LNCaP clone FGC (cell line): ENCODE measurements at places on chromosomes 4 and X.
A peak's percentile ranks its signal among the peaks of the same experiment; 100 is the strongest.

GRCh38 chr4:67087897-67088296 is 457.4 kb downstream of the CENPC start:
- DNase-seq = no peak

- no peak for DNase-seq
Measured at GRCh38 chr4:98746530-98746929, 88.1 kb upstream of the TSPAN5 start.

GRCh38 chrX:16892504-16893362 is 22.6 kb upstream of the RBBP7 start:
- DNase-seq = peak; percentile 53

- peak; percentile 1 for DNase-seq
Measured at GRCh38 chrX:4547213-4547836, 833.9 kb upstream of the PRKX start.

DNA sequence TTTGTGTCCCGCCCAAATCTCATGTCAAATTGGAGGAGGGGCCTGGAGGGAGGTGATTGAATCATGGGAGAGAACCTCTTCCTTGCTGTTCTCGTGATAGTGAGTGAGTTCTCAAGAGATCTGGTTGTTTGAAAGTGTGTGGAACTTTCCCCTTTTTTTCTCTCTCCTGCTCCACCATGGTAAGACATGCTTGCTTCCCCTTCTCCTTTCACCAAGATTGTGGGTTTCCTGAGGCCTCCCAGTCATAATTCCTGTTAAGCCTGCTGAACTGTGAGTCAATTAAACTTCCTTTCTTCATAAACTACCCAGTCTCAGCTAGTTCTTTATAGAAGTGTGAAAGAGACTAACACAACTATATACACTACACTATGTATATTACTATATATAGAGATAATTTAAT is 697.8 kb upstream of the HS3ST1 start:
- DNase-seq = no peak

DNA sequence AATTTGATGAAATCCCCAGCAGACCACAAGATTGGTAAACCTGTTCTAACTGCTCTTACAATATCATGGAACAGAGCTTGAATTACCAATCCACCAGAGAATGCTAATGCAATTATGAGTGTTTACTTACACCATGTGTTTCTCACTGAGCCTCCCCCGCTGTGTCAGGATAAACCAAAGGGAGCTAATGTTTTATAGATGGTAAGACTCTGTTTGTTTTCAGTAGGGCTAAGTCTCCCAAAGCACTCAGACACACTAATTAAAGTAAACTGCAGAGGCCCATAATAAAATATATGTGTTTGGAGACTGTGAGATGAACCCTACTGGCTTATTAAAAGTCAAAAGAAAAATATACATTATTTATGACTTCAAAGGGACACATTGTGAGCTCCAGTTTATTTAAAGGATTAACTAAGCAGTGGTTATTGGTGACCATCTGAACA is 261.7 kb upstream of the FAM241A start:
- DNase-seq = peak; percentile 42

DNA sequence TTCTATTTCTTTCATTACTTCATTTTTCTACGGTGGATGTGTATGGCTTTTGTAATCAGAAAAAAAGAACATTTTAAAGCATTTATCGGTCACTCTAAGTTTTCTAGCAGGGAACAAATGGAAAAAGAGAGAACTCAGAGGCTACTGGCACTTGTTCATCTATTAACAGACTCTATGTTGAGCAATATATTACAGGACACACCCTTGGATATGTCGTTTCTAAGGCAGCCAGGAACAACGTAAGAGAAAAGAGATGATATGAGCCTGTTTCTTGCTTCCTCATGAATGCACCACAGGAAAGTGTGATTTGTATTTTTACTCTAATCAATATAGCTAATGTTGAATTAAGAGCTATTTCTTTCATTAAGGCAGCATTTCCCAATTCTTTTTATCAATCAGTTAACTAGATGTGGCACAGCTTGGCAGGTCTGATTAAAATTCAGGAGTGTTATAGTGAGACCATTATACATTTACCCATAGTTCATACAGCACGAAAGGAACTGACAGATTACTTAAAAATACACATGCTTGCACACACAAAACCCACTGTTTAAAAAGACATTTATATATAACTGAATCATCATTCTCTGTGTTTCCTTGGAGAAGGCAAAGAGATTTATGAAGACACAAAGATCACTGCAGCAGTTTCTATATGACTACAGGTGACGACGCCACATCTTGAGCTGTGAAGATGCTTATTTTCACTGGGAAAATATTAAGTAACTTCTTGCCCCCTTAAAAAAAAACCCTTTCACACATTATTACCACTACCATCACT is 13.0 kb downstream of the RAB9B start:
- DNase-seq = no peak

GRCh38 chr4:98583265-98583664 is 75.1 kb downstream of the TSPAN5 start:
- DNase-seq = no peak

DNA sequence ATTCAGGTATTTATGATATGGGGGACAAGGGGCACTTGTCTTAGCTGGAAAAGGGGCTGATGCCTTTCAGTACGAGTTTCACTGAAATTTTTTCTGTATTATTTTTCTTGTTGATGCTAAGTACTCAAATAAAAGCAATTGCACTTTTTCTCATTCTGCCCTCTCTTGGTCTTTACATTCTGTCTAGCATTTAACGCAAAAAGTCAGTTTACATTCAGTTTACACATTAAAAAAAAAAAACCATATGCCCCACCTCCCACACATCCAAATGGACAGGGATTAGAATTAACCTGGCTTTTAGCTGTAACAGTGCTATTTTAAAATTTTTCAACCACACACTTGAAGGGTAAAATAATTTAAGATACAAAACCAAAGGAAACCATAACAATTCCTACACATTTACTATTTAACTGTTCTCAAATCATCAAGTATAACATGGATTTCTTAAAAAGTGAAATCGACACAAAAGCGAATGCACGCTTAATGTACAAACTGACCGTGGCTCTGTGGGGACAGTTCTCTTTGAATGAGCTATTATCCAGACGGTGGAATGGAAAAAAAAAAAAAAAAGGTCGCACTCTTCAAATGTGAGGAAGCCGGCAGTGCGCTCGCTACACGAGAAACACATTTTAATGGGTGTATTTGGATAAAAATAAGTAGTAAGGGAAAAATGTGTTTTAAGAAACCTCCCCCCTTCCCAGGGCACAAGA is 1.4 kb downstream of the AMMECR1 start:
- DNase-seq = no peak

DNA sequence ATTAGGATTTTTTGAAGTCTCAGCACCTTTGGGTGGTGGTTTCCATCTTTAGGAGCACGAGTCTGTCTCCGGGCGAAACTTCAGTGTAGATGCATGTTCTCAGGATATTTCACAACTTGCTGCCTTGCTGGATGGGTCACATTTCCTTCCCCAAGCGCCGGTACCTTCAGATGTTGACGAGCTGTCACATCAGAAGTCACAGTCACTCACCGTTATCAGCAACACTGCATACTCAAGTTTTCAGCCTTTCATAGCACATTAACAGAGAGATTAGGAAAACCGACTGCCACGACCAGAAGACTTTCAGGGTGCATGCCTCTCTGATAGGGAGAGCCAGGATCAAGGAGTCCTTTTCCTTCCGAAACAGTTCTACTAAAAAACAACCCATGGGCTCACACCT is 77.8 kb downstream of the SHROOM2 start:
- DNase-seq = no peak

DNA sequence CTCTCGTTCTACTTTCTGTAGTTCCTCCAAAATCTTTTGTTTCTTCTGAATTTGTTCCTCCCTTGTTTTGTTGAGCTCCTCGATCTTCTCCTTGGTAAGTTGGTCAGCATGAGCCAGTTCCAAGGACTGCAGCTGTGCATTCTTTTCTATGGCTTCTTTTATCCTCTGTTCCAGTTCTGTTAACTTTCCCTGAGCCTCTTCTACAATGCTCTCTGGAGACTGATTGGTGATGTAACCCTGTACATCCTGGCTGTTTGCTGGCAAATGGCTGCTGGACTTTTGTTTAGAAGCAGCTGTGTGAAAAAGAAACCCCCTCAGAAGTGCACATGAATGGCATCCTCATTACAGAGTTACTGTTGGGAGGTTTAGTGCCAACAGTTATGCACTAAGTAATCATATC is 70.5 kb upstream of the COX18 start:
- no peak for DNase-seq

GRCh38 chr4:60897415-60897814 is 302.7 kb upstream of the ADGRL3 start:
- no peak for DNase-seq

- DNase-seq = no peak
Measured at GRCh38 chr4:170059421-170059820, 30.3 kb downstream of the AADAT start.

- DNase-seq = no peak
Measured at GRCh38 chr4:1384675-1385372, 21.4 kb downstream of the NKX1-1 start.

- DNase-seq = no peak
Measured at GRCh38 chrX:35700121-35700520, 98.0 kb upstream of the MAGEB16 start.

DNA sequence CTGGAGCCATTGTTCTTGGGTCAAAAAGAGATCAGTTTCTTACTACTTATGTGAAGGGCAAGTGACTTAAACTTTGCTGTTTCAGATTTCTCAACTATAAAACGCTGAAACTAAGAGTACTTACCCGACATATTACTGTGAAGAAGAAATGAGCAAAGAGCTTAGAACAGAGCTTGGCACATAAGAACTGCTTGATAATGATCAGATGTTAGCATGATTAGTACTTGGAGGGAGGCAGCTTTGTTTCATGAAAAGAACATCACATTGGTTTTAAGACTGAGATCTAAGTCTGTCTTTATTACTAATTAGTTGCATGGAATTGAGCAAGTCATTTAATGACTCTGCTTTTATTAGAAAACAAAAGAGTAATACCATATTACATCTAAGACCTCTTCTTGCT is 169.1 kb downstream of the ARHGAP24 start:
- DNase-seq = no peak

GRCh38 chr4:173025131-173025530 is 143.5 kb upstream of the GALNT7 start:
- no peak for DNase-seq

DNA sequence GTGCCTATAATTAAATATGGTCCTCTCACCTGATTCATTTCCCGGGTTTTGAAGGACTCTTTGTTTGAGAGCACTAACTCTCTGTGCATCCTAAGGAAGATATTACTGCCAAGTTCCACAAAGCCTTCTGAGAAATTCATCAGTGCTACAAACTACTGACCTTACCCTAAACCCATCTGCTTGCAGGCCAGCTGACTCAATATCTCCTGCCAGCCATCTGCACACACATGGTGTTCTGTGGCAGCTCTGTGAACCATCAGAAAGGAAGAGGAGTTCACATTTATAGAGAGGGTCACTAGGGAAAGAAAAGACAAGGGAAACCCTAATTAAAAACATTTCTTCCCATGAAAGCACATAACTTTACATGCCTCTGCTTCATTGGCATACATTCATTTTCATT is 156.7 kb downstream of the ATP10D start:
- no peak for DNase-seq

- DNase-seq = no peak
Measured at GRCh38 chr4:53852343-53852742, 212.1 kb downstream of the CHIC2 start.

DNA sequence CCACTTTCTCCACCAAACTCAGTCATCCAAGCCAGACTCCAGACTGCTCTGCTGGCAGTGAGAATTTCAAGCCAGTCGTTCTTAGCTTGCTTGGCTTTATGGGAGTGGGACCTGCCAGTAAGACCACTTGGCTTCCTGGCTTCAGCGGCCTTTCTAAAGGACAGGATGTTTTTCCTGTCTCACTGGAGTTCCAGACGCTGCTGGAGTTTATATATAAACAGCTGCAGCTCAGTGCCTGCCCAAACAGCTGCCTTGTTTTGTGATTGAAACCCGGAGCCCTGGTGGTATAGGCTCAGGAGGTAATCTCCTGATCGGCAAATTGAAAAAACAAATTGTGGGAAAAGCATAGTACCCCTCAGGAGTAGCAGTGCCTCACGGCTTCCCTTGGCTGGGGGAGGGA is 1165.8 kb upstream of the ADGRL3 start:
- DNase-seq = no peak

DNA sequence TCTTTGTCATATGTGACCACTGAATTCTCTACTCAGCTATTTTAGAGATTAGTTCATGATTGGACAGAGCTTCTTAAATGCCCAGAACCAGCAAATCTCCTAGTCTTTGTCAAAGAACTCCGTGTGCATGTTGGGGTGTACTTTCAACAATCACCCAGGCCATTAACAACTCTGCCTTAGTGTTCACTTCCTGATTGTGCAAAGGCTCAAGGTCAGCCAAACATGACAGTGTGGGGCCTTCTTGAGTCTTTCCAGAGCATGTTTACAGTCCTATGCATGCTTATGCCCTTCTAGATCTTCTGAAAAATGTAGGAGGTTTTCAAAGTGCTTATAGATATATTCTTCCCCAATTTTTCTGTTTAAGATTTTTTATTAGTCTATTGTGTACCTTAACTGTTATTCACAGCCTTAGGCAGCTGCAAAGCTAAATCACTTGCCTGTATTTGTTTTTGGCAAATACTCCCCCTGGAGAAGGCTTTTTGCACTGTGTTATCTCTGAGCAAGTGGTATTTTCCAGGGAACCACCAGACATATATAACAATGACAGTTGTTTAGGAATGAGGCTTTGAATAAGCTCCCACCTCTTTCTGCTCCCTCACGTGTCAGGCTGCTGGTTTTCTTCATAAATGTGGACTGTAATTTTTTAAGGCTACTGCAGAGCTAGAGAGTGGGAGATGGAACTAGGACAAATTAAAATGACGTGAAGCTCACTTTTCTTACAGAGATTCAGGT is 24.0 kb upstream of the DRP2 start:
- DNase-seq = no peak

GRCh38 chrX:110310000-110310790 is 7.7 kb downstream of the AMMECR1 start:
- peak; percentile 19 for DNase-seq

DNA sequence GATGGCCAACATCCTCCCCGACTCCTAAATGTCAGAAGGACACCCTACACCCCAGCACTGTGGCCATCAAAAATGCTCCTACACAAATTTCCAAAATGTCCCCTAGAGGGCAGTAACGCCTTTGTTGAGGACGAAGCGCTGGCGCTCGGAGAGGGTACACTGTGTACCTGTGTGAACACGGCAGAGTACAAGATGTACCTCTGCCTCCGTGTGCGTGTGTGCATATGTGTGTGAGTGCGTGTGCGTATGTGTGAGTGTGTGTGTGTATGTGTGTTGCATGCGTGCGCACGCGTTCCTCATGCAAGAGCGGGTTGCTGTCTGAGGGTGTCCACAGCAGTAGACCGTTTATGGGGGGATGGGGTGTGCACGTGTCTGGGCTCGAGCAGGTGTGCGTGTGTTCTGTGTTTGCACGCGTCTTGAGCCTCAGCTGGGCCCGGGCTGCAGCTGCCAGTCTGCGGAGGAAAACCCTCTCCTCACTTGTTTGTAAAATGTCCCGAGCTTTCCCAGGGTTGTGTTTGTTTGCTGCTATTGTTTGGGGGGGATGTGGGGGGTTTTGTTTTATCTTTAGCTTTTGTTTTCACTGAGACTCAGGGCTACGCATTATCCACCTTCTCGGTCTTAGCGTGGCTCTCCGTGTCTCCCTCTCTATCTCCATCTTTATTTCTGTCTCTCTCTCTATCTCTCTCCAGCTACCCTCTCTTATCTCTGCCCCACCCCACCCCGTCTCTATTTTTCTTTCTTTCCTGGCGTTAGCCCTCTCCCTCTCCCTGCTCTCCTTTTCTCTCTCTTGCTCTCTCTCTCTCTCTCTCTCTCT is 10.4 kb upstream of the TSPYL2 start:
- peak; percentile 63 for DNase-seq
